Activated naive CD4-positive, alpha-beta T cell treated with anti-CD3 and anti-CD28 coated beads, Interleukin-2, amount 10 ng/mL, durations not matched to agents 7 days and 5 days (primary cell): ENCODE measurements at places on chromosomes 7 and 10.

GRCh38 chr7:106462365-106462859 lies 177.6 kb upstream of the NAMPT start:
- no peak for DNase-seq

DNA sequence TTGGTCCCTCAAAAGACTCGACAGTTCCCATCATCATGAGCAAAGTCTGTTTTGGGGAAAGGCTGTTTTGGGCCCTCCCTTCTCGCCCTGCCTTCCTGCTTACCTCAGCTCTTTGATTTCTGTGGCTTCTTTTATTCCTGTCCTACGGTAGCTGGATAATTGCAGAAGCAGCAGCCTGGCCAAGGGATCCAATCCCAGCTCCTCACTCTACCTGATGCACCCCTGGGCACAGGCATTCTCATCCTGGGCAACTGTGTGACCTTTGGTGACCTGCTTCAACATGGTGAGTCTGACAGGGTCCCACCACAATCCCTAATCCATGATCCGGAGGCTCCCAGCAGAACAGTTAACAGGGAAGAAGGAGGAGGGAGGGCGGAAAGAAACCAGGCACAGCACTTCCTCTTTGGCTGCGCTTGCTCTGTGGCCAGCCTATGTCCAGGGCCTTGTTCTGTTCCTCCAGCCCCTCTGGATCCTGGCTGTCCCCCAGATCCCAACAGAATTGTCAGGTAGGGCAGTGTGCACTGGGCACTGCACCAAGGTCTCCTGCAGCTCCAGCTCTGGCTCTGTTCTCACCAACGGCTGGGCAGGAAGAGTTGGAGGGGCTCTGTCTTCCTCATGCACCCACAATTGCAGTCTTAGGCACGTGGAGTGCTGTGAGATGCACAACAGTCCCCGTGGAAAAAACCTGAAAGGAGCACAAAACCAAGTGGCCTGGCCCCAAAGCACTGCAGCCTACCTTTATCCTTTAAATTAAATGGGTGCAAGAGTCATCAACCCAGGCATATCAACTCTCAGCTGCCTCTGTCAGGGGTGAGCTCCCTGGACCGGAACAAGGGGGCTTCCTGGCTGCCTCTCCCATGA lies 144.4 kb downstream of the PTPN20 start:
- DNase-seq, result no peak

GRCh38 chr7:6181136-6181535 lies 91.3 kb downstream of the CYTH3 start:
- DNase-seq, result no peak

DNA sequence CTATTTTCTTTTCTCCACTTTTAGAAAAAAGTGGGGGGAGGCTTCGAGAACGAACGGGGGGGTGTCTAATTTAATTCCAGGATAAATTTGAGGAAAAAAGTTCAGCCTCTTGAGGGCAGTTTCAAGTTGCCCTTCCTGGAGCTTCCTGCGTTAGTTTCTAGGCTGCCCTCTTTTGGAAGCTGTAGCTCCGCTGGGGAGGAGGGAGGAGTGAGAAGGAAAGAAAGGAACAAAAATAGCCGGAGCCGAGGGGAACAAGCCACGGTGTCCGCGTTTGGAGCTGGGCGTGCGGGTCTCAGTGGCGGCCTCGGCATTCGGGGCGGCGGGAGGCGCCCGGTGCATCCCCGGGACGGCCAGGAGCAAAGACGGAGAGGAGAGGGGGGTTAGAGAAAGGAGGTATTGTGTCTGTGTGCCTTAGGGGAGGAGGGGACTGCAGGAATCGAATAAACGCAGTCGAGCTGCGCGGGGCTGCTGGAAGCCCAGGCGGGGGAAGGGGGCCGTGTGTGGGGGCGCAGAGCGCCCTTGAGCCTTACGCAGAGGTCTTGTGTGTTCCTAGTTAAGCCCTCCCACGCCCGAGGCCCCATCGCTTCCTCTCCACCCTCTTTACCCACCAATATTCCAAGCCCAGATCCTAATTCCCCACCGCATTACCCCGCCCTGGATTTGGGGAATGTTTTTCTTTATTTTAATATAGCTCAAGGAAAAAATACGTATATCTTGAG lies 2.0 kb upstream of the TNRC18 start:
- DNase-seq, result no peak

- DNase-seq, result no peak
These were observed 80.7 kb downstream of the INHBA start for GRCh38 chr7:41621953-41622831.
